ENCODE measurements at places on chromosomes 4 and X.

DNA sequence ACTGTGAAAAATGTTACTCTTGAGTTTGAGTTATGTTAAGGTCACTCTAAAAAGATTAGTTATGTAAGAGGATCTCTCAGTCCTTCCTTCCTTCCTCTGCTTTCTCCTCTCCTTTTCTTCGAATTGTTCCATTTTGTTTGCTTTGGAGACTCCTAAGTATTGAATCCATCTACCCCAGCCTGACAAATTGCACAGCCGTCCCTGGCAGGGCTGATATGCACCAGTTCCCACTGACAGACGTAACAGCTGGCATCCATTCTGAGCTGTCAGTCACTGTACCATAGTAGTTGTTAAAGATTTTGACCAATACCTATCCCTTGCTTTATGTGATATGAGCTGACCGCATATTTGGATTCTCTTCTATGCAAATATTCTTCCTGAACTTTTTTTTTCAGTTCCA, 210.7 kb upstream of the IGFBP7 start:
- no peak for DNase-seq

DNA sequence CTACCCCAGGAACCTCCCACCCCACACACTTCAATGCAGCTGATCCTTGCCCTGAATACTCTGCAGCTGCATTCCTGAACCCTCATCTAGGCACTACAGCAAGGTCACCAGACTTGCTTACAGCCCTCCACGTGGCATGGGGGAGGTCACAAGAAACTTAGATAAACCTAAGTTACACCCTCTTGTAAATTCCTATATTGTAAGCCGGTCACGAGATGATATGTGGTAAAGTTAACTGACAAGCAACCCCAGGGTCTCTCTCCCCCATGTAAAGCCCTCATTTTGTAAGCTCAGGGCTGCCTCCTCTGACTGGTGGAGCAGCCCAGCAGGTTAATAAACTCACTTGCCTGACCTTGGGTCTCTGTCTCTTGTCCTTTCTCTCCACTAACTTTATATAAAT, 570.7 kb downstream of the PCDH7 start:
- DNase-seq, result no peak

GRCh38 chr4:117084866-117085701, at the start of gene TRAM1L1:
TSS of gene TRAM1L1 (minus strand) at chr4:117085576. CDS start at chr4:117085393, 183 bp downstream.
- DNase-seq, result peak; percentile 75

GRCh38 chr4:101348995-101349800, 1.9 kb upstream of the PPP3CA start:
- no peak for DNase-seq

DNA sequence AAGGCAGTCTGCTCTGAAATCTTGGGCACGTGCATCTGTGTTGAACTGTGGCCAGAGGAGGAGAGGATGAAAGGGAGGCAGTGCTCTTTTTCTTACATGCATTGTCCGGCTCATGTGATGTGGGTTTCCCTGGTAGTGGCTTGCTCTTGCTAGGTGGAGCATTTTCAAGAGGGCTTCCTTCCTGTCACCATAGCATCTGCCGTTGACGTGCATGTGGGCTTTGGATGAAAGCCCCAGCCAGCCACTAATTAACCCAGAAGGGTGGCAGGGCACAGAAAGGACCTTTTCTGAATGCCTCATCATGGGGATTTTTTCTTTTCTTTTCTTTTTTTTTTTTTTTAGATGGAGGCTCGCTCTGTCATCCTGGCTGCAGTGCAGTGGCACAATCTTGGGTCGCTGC, 121.3 kb downstream of the GPR143 start:
- no peak for DNase-seq

DNA sequence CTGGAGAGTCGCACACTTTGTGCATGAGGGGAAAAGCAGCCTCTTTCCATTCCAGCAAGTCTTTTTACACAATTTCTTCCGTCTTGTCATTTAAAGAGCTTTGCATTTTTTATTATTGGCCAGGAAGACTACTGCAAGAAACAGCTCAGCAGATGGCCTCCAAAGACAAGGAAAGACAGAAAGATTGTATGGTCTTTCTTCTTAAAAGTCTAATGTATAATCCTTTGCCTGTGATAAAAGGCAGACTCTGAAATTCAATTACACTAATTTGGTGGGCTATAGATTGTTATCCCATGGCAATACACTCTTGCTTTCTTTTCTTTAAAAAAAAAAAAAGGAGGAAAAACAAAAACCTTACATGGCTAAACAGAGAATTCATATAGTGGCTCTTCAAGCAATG, 5.9 kb downstream of the CAPN6 start:
- DNase-seq, result no peak

GRCh38 chr4:106704253-106704870, 331.8 kb downstream of the DKK2 start:
- no peak for DNase-seq

DNA sequence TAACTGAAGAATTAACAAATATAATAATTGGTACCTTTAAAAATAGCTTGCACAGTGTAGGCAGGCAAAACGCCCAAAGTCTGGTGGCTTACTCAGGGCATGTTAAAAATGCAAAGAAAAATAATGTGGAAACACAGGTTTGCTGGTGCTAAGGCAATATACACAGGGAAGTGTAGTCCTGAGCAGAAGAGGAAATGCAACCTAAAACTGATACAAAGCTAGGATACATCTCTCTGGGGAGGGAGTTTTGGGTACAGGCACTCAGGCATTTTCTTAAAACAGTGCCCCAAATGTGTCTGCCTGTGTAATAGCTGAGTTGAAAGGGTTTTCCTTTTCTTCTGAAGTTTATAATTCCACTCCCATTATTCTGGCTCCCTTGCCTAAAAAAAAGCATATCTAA, 47.4 kb downstream of the TMPRSS11E start:
- no peak for DNase-seq

- no peak for DNase-seq
These were observed 82.4 kb downstream of the F11 start for GRCh38 chr4:186348433-186348832.

DNA sequence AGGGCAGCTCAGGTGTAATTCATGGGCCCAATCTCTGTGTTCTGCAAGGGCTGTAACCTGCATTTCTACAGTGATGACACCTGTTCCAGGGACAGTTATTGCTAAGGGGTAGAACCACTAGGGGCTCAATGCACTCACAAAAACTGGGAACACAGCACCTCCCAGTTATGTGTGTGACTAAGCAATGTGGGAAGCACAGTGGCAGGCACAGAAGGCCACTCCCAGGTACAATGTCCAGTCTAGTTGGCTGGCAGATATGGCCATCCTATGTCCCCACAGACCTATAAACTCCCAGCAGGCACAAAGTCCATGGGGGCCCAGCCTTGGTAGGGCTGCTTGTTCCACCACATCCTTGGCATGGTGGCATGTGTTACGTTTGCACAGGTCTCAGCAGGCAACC, 25.7 kb downstream of the CXCL13 start:
- no peak for DNase-seq

DNA sequence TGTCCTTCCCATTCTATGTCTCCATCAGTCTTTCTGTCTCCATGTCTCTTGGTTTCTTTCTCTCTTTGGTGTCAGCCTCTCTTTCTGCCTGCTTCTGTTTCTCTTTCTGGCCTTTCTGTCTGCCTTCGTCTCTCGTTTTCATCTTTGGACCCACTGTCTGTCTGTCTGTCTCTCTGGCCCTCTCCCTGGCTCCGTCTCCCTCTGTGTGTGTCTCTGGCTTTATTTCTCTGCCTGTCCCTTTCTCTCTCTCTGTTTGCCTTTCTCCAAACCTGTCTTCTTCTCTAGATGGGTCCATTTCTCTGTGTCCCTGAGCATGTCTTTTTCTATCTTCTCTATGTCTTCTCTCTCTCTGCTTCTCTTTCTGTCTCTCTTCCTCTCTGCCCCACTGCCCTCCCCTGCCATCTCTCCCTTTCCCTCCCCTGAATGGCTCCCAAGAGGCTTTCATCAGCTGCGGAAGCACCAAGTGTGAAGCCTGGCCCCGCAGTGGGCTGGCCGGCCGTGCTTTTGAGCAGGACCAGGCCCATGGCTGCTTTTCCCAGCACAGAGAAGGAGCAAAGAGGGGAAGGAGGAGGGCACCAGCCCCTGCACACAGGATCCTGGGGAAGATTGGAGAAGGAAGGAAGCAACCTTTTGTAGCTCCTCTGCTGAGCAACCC, 57.4 kb downstream of the PJA1 start:
- DNase-seq, result no peak

GRCh38 chr4:27115221-27115620, 254.6 kb downstream of the STIM2 start:
- no peak for DNase-seq

- no peak for DNase-seq
These were observed 15.5 kb upstream of the HELT start for GRCh38 chr4:185002784-185003183.

DNA sequence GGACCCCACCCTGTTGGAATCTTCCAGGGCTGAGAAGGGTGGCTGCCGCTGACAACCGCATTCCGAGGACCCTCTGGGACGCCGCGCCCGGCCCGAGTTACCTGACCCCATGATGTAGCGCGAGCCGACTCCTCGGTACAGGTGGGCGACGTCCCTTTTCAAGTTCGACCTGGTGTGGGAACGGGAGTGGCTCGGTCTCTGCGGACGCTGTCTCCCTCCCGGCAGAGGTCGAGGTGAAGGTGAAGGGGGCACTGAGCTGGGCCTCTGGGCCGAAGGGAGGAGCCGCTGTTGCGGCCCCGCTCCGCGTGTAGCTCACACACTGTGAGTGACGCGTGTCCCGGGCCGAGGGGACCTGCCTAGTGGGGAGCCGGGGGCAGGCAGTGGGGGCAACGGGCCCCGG, 4.5 kb downstream of the GTPBP6 start:
- DNase-seq, result no peak

GRCh38 chr4:77193511-77194102, 36.6 kb downstream of the CCNG2 start:
- DNase-seq, result peak; percentile 48

GRCh38 chr4:168694667-168695066, 197.8 kb downstream of the PALLD start:
- DNase-seq, result no peak

DNA sequence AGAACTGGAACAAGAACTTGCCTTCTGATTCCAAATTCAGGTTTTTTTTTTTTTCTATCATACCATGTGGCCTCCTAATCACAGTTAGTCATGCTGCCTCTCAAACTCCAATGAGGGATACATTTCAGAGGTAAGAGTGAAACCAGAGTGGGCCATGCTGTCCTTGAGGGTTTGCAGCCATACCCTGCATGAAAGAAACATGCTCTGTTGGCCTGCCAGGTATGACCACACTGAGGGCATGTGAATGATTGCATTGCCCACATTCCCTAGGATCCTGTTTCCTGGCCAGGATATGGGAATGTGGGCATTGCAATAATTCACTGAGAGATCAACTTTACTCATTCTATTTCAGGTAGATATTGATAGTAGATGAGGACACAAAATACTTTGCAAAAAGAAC, 56.4 kb upstream of the DDIT4L start:
- no peak for DNase-seq

All from globus pallidus (tissue), 1 donor.